ENCODE measurements at places on chromosomes 7 and 10. TPM values are rescaled to one million over a fixed set of nuclear protein-coding genes. Genes with fewer than 3 reads are reported as not detected.

Gene ADRB1
- total RNA-seq = 4.5 TPM

Gene VENTX
- total RNA-seq = not detected

Gene CCAR1
- 66.7 TPM for total RNA-seq

Gene SFXN2
- 16.8 TPM for total RNA-seq

Gene CAV1
- 1.7 TPM for total RNA-seq

Gene RBAK
- total RNA-seq = 8.0 TPM

Gene ASB10
- not detected for total RNA-seq

Gene CUBN
- total RNA-seq = 0.03 TPM

Gene ASCC1
- 37.7 TPM for total RNA-seq

Gene GPR141
- 1.2 TPM for total RNA-seq

Gene CTAGE4
- 1.3 TPM for total RNA-seq

Gene NKX6-2
- not detected for total RNA-seq

Gene NKX1-2
- not detected for total RNA-seq

Gene GOT1
- 36.4 TPM for total RNA-seq

Gene PDE1C
- 2.0 TPM for total RNA-seq

Gene DYDC1
- total RNA-seq = not detected

Gene LBX1
- total RNA-seq = not detected

Gene SND1
- 270 TPM for total RNA-seq

Gene ATOH7
- not detected for total RNA-seq

Gene HYAL4
- total RNA-seq = 0.37 TPM

Gene PIP
- total RNA-seq = not detected

Gene OR2A1
- total RNA-seq = not detected

Gene HABP2
- 0.16 TPM for total RNA-seq

Gene GPR37
- not detected for total RNA-seq

Gene ZPBP
- total RNA-seq = not detected

Gene GIMAP6
- 36.2 TPM for total RNA-seq

Gene CPXM2
- 0.67 TPM for total RNA-seq

Gene LRRC27
- 3.3 TPM for total RNA-seq

Gene SPDYE2
- not detected for total RNA-seq

Gene ZNF117
- 7.5 TPM for total RNA-seq

Gene MMD2
- total RNA-seq = not detected

Measured in GM12878 (cell line).